ENCODE measurements at places on chromosomes 7 and 10.

DNA sequence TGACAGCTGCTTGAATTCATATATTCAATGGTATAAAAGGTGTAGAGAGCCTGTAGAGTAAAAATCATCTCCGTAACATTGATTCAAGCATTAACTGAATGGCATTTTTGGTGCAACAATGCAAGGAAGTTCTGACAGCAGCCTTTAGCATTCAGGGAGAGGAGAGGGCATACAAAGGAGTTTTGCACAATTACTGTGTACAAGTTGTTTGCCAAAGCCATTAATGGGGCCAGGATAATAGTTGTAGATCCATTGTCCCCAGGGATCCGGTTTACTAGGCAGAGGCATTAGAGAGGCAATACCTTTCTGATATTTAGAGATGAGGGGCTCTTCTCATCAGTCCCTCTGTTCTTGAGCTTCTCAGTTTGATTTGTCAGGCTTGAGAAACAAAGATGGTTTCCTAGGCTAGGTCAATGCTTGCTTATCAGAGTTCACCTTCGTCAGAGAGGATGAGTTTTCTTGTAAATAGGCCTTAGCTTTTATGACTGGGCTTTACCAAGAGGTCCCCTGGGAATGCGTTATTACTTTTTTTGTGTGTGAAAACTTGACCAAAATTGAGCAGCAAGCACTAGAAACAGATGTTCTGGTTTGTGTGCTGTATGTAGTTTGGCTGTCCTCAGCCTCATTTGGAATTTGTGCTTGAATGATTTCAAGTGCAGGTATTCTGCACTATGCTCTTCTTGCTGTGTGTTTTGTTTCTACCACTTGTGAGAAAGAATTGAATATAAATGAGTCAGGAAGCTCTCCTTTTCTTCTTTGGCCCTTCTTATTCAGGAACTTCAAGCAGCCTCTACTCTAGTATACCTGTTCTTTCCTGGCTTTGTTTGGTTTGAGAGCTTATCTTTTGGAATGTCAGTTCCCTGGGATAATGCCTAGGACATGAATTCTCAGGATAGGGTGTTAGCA is 32.0 kb downstream of the SND1 start:
- DNase-seq, result no peak

GRCh38 chr10:113446739-113447138 is 106.1 kb upstream of the HABP2 start:
- no peak for DNase-seq

GRCh38 chr7:81534996-81535395 is 234.9 kb downstream of the HGF start:
- no peak for DNase-seq

- DNase-seq, result no peak
These were observed 147.1 kb downstream of the BUB3 start for GRCh38 chr10:123301077-123301857.

- DNase-seq, result no peak
These were observed 2.4 kb downstream of the INPP5F start for GRCh38 chr10:119728172-119728800.

DNA sequence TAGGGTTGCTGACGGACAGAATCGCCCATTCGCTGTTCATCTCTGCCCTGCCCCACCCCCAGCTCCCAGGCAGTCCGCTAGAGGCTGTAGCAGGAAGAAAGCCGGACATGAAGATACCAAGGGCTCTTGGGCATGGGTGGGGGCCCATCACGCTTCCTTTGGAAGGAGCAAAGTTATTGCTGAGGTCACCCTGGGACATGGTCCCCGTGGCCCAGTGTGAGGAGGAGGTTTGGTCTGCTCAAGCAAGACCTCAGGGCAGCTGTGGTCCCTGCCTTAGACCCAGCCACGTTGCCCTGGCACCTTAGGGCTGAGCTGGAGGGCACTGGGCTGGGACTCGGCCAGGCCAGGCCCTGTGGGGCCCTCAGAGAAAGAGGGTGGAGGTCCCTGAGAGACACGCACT is 132.1 kb upstream of the NPS start:
- no peak for DNase-seq

DNA sequence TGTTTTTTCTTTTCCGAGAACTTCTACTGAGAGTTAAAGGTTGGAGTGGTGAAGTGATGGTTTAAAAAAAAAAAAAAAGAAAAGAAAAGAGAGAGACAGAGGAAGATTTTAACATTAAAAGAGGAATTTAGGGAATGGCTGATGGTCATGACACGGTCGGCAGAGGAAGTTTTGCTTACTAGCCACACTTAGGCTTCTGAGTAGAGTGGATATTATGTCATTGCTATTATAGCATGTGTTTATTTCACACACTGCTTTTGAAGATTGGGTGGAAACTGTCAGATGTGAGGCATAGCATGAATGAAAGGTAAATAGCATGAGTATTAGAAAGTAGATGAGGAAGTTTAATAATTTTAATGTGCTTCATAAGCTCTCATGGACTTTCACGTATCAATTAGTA is 2.5 kb downstream of the KAT6B start:
- no peak for DNase-seq

GRCh38 chr10:131233611-131234258 is 77.8 kb downstream of the TCERG1L start:
- no peak for DNase-seq

DNA sequence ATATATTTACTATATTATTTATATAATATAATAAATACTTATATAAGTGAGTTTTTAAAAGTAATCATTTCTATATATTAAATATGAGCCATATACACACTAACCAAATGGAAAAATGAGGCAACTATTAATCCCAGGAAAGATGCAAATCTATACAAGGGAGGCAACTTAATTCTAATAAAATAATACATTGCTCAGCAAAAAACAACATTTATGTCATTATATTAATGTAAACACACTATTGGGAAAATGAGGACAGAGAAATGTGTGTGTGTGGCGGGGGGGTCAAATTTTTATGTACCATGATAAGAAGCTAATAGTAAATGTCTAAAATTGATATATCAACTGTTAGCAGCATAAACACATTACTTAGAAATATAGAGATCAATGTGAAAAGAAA is 23.3 kb upstream of the DGKI start:
- DNase-seq, result no peak

DNA sequence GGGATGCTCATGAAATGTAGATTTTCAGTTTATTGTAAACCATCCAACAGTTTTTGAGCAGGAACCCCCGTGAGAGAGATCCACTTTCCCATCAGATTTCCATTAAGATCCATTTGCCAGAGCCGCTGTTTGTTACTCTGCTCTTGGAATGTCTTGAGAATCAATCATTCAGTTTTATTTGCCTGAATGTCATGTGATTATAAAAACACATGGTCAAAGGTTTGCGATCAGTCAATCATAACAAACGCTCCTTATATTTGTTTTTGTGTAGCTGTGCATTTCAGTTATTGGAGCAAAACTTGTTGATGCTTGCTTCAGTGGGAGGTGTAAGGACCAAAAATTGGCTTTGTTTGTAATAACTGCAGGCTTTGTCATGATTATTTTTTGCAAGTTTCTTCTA is 155.8 kb upstream of the RHOBTB1 start:
- no peak for DNase-seq

- DNase-seq, result no peak
These were observed 34.2 kb upstream of the DDC start for GRCh38 chr7:50599385-50599784.

GRCh38 chr10:92913973-92914372 is 65.7 kb downstream of the EXOC6 start:
- peak; percentile 65 for DNase-seq

DNA sequence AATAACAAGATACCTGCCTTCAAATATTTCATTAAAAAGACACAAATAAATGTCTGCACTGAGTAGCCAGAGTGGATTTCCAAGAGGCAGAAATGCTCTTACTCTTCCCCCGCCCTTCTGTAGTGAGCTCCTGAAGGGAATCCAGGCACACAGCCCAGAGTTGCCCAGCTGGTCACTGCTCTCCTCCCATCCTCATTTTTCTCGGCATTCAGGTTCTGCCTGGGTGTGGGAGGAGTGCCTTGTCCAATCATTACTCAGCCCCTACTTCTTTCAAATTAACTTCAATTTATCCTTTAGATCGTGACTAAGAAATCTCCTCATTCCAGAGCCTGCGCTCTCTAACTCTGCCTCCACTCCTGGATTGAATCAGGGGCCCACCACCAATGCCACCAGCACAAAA is 12.2 kb downstream of the CCDC6 start:
- no peak for DNase-seq

GRCh38 chr10:129949891-129950291 is 14.2 kb downstream of the EBF3 start:
- peak; percentile 76 for DNase-seq

GRCh38 chr10:102117391-102118159 is 2.6 kb downstream of the LDB1 start:
- peak; percentile 75 for DNase-seq

DNA sequence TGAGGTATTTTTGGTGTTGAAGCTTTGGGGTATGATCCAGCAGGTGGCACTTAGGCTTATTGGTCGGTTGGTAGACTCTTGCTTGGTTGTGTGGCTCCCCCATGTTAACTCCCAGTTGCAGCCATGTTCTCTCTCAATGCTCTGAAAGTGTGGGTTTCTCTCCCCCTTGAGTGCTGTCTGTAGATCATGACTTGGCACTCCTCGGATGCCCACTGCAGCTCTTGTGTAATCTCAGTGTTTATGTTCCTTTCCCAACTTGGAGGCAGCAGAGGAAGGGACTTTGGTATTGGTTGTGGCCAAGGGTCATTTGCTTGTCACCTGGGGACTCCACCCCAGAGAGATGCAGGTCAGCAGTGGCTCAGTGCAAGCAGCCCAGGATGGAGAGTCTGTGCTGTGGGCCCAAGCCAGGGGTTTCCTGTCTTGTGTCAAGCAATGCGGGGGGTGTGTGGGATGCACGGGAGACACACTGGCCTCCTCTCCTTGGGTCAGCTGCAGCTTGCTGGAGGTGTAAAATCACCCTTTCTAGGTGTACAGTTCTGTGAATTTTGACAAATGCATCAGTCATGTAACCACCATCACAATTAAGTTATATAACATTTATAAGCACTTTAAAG is 36.9 kb downstream of the PIK3CG start:
- DNase-seq, result no peak

DNA sequence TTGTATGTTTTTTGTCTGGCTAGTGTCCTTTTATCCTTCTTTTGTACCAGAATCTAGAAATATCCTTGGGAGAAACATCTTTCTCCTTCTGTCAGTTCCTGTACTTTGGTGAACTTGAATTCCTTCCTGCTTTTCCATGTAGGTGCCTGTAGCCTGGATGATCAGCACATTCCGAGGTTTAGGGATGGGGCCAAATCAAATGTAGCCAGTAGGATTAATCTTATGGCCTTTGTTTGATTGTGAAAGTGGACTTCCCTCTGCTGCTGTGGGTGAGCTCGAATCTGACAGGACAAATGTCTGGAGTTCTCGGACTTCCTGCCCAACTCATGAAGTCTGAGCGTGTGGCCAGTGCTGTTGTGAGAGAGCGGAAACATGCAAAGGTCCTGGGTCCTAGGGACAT is 33.2 kb upstream of the NAMPT start:
- no peak for DNase-seq

- DNase-seq, result no peak
These were observed 96.7 kb downstream of the HTR5A start for GRCh38 chr7:155166673-155167370.

DNA sequence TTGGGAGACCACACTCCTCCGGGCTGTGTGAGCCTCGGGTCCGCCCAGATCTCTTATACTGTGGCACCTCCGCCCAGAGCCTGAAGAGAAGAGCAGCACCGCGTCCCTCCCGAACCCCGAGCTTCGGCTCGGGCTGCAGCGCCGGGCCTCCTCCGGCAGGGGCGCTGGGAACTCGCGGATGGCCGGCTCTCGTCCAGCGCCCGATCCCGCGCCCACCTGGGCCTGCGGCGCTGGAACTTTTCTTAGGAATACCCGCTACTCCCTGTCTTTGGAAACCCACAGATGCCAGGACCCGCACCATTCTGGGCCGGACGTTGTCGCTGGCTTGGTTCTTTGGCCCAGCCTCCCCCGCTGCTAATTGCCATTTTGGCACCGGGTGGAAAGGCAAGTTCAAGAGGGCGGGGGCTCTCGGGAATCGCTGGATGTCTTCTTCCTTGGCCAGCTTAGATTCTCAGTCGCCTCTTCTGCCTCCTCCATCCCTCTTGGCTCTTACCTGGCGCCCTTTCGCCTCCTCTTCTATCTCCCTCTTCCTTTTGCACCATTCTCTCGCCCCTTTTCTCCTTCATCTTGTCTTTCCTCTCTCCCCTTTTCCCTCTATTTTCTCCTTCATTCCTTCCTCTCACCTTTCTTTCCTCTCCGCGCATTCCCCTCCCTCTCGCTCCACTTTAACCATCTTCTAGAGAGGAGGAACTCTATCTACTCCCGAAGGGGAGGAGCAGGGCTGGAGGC is 2.1 kb upstream of the SORCS3 start:
- DNase-seq, result peak; percentile 80

DNA sequence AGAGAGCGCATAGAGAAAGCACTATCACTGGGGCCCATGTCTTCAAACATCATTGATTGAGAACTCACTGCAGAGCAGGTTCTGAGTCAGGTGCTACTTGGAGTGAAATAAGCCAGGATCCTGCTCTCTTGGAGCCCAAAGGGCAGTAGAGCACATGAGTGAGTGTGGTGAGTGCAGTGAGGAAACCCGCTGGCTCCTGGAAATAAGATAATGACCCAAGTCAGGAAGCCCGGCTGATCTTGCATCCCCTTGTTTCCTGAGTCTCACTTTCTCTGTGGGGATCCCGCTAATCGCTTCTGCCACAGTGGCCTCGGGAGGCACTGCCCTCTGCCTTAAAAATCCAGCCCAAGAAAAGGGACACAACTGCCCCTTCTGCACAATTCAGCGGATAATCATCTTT is 7.1 kb upstream of the FAM107B start:
- DNase-seq, result no peak

- peak; percentile 68 for DNase-seq
These were observed at the start of gene TMEM178B for GRCh38 chr7:141073641-141074161. Gene TMEM178B, plus strand, starts transcription at chr7:141074064.

DNA sequence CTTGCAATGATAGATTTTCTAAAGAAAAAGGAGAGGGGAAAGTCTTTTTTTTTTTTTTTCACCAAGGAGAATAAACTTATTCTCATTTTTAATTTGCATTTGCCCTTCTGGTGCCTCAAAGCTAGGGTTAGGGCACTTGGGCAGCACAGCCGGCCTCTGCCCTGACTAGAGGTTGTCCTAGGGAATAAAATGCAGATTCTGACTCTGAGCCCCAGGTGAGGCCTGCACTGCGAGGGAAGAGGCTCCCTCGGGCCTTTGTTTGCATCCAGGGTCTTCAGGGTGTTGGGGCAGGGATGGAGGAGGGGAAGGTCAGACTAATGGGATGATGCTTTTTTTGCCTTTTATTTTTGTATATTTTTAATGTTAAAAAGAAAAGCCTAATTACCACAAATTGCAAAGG is 7.8 kb downstream of the MYL7 start:
- DNase-seq, result no peak

DNA sequence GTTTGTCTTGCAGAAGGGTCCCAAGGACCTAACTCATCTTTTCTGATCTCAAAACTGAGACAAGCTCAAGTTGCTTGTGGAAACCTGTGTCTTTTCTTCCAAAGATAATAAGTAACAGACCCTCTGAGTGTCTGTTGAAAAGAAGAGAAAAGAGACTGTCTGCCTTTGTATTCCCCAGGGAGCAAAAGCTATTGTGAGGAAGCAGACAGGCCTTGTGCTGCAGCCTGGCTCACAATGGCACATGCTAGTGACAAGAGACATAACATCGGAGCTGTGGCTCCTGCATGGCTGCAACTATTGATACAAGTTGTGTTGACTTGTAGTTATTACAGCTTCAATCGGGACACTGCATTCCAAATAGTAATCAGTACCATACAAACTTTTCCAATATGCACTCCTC is 202.9 kb downstream of the DKK1 start:
- DNase-seq, result peak; percentile 55

- peak; percentile 81 for DNase-seq
These were observed 22.6 kb downstream of the PDIA4 start for GRCh38 chr7:149005427-149006344.

GRCh38 chr7:150951521-150951920 is 26.6 kb downstream of the KCNH2 start:
- no peak for DNase-seq

Measured in ecto neural progenitor cell (in vitro differentiated cells).